ENCODE measurements at places on chromosomes 13 and 19. TPM values are rescaled to one million over a fixed set of nuclear protein-coding genes. Genes with fewer than 3 reads are reported as not detected.

Gene DAND5
- total RNA-seq = not detected

Gene LRRC63
- not detected for total RNA-seq

Gene PEPD
- total RNA-seq = 48.5 TPM

Gene CLDN10
- not detected for total RNA-seq

Gene NKPD1
- not detected for total RNA-seq

Gene ZNF766
- total RNA-seq = 14.2 TPM

Gene ZNF296
- total RNA-seq = not detected

Gene ZNF556
- not detected for total RNA-seq

Gene KLHL1
- total RNA-seq = 0.37 TPM

Gene FBXO27
- 5.5 TPM for total RNA-seq

Gene FGF22
- total RNA-seq = not detected

- no peak for DNase-seq
Observed at GRCh38 chr13:106702505-106702904, 134.6 kb upstream of the ARGLU1 start.

DNA sequence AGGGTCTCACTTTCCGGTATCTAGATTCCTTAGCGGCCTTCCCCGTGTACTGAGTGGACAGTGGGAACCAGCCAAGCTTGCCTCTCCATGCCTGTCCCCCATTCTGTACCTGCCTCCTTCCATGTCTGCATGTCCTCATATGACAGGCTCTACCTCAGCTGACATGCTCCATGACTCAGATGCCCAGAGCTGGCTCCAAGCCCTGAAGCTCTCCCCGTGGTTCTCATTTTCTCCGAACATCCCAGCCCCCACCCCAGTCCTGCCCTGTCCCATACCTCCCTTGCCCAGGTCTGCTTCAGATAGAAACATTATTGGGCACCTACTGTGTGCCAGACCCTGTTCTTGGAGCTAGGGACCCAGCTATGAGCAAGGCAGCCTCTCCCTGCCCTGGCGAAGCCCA is 17.1 kb upstream of the SHFL start:
- DNase-seq = no peak

DNA sequence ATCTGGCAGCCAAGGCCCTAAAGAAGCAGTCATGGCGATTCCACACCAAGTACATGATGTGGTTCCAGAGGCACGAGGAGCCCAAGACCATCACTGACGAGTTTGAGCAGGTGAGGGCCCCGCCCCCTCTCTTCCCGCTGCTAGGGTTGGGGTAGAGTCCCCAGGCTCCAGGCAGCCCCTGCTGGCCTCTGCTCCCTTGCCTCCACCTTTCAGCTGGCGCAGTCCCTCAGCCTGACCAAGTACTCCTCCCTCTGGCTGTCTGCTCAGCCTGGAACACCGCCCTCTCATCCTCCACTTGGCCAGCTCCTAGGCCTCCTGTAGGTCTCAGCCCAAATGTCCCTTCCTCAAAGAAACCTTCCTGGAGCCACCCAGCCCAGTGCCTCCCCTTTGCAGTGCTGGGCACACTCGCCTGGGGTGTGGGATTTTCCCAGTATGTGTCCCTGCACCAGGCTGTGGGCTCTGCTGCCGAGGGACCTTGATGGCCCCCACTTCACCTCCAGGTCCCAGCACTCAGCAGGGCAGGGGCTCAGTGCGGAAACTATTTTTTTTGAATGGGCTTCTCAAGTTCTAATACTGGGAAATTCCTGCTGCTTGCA is 5.7 kb downstream of the LENG1 start:
- no peak for DNase-seq

GRCh38 chr19:11090997-11091702 is 1.9 kb downstream of the LDLR start:
- peak; percentile 41 for DNase-seq

- no peak for DNase-seq
Observed at GRCh38 chr19:14305706-14306105, 75.5 kb upstream of the ADGRE5 start.

- no peak for DNase-seq
Observed at GRCh38 chr19:30047432-30047831, 105.4 kb downstream of the URI1 start.

- DNase-seq = no peak
Observed at GRCh38 chr19:1756705-1757465, 3.6 kb downstream of the ONECUT3 start.

DNA sequence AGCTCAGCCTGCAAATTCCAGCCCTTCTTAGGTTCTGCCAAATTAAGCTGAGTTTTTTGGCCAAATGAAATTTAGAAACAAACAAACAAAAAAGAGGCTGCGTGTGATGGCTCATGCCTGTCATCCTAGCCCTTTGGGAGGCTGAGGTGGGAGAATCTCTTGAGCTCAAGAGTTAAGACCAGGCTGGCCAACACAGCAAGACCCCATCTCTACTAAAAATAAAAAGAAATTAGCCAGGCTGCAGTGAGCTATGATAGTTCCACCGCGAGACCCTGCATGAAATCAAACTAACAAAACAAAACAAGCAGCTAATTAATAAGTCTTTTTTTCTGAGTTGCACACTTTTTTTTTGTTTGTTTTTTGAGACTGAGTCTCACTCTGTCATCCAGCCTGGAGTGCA is 17.9 kb downstream of the NCAN start:
- no peak for DNase-seq

GRCh38 chr13:101751488-101751887 is 299.0 kb downstream of the ITGBL1 start:
- peak; percentile 56 for DNase-seq

DNA sequence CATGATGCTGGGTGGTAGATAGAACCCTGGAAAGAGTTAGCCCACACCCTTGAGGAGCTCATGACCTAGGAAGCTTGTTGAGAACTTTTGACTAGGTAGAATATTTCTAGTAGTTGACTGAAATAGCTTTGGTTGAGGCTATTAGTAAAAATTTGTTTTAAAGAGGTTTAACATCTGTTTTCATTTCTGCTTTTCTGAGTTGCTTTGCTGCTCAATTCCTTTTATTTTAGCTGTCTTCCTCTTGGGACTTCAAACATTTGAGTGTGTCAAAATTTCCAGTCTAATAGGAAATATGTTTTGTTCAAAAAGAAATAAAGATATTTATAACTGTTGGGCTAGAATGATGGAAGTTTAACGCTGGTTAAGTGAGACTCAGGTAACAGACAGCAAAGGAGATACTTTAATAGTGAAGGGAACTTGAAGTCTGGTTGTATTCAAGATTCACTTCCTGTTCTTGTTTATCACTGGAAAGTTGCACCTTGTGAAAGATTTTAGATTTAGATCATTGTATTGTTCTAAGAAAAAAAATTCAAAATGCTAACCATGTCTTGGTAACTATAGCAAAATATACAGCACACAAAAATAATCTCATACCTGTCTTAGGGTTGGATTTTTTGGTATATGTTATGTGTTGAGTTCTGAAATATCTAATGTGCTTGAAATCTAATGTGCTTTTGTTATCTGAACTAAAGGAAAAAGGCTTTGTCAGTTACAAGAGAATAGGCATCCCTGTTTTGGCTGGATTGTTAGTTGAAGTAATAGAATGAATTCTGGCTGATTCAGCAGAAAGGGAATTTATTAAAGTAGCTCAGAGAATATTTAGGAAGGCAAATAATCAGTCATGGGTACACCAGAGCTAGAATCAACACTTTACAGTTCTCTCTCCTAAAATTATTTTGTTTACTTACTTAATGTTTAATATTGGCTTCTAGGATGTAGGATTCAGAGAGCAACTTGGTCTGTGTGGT is 24.4 kb upstream of the GPR18 start:
- DNase-seq = no peak

DNA sequence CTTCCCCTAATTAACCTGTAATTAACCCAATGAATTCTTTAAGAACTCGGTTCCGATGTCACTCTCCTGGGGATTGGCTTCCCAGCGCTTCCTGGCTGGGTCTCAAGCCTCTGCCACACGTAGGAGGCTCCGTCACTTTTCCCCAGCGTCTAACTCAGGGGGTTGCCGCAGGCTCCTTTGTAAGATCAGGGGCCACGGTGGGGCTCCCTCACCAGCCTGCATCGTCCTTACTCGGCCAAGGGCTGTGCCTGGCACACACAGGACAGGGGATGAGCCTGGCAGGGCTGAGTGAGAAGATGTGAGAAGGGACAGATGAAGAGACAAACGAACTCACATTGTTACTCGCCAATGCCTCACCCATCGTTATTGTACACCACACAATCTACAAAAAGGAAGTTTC is 20.9 kb upstream of the ATP11A start:
- no peak for DNase-seq

GRCh38 chr19:2180114-2180513 is 16.4 kb downstream of the DOT1L start:
- no peak for DNase-seq

DNA sequence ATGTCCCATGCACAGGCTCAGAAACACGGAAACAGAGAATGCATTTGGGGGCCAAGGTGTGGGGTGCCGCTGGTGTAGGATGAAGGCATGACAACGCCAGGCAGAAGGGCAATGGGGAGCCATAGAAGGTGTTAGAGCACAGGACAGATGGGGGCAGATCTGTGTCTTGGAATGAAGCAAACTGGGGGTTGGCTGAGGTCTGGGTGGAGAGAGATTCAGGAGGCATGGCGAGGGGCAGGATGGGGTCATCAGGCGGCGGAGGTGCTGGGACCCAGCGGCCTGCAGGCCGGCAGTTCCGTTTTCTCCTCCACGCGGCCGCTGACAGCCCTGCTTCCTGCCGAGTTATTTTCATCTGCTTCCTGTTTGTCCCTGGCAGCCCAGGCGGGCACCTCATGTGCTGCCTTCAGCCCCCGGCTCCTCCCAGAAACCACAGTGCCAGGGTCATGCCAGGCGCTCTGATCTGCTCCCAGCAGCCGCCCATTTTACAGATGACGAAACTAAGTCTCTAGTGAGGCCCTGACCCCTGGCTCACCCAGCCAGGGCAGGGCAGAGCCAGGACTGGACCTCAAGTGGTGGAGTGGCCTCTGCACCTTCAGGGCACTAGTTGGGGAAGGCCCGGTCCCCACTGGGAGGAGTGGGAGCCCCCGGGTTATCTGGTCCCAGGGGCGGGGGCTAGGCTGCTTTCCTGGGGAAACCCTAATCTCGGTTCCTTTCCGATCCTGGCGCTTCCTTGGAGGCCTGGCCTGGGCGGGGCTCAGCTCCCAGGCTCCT is 2.2 kb downstream of the ARHGAP45 start:
- peak; percentile 74 for DNase-seq

DNA sequence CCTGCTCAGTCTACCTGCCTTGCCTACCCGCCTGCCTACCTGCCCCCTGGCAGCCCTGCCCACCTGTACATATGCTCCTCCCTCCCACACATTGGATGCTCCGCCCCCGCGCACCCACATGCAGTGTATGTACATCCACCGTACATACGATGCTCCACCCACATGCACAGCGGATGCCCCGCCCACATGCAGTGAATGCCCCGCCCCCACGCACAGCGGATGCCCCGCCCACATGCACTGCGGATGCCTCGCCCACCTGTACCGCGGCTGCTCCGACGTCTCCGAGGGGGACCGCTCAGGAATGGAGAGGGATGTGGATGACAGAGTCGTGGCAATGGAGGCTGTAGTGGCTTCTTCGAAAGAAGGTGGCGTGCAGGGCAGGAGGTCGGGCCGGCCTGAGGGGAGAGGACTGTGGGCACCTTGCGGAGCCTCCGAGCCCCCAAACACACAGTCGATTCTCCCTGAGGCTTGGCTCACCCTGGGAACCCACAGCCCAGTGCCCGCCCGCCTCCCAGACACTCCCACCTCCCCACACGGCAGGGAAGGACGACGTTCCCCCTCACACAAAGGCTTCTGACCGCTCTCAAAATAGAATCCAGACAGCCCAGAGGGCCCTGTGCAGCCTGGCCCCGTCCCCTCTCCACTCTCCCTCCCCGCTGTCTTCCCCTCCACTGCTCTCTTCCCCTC is 16.5 kb upstream of the CACTIN start:
- DNase-seq = no peak

- DNase-seq = no peak
Observed at GRCh38 chr13:40657307-40657706, 9.1 kb downstream of the FOXO1 start.

DNA sequence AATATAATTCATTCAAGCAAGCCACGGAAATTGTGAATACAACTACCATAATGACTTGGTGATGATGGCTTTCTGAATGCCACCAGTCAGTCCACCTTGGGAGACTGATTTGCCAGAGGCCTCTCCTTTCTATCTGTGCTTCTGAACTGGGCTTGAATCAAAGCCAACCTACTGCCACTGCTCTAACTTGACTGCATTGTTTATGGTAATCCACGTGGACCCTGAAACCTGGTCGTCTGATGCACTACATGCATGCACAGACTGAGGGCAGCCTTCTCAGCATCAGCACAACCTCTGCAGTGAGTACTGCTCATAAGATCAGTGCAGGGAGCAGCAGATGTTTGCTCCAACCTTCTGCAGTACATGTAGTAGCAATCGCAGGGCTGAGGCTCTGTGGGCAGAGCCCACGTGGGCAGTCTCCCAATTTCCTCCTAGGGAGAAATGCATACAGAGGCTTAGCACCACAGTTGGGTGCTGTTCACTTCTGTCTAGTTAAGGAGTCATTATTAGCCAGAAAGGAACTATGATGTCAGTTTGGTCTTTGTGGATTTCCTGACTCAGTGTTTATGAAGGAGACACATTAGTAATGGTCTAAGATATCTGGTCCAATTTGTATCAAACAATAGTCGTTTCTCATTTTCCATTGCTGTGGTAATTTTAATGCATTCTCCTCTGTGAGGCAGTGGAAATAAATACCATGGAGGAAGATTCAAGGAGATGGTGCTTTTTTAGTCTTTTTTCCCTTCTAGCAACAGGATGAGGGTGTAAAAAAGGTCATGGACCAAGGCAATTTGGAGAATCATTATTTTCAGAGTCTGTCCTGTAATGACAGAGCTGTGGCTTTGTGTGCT is 82.5 kb downstream of the AKAP11 start:
- DNase-seq = no peak

DNA sequence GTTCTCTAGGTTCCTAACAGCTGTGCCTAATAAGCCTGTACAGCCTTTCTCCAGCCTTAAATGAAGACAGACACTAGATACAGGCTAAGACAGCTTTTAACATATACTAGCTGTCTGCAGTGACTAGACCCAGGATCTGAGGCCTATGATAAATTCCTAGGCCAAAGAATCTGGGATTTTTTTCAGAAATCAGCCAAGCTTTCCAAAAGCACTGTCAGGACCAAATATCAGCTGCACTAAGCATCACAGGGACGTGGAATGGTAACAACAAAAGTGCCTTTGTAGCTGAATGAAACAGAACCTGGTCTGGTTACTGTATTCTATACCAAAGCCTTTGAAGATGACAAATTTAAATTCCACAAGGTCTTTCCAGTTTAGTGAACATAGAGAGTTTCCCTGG is 77.9 kb upstream of the DOCK9 start:
- DNase-seq = no peak

GRCh38 chr13:101455863-101456262 is 3.4 kb downstream of the ITGBL1 start:
- no peak for DNase-seq

GRCh38 chr13:56015919-56016318 is 1124.8 kb upstream of the PRR20A start:
- no peak for DNase-seq

DNA sequence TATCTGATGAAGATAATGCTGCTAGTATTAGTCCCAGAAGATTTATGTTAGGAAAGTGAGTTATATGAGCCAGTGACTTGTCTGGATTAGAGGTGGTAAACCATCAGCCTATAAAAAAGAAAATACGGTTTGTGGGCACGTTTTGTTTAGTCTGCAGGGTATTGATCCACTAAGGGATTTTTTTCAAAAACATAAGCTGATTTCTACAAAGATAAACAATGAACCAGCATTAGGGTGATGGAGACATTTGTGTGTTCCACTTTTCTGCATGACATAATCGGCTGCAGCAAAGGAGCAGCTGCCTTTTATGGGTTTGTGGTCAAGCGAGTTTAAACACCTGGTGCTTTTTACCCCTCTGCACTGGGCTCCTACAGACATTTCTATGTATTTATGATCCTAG is 836.4 kb upstream of the GPC6 start:
- peak; percentile 44 for DNase-seq
